ENCODE measurements at places on chromosomes 6 and 20. TPM values are rescaled to one million over a fixed set of nuclear protein-coding genes. Genes with fewer than 3 reads are reported as not detected.

Gene OR2H1
- not detected for total RNA-seq

DNA sequence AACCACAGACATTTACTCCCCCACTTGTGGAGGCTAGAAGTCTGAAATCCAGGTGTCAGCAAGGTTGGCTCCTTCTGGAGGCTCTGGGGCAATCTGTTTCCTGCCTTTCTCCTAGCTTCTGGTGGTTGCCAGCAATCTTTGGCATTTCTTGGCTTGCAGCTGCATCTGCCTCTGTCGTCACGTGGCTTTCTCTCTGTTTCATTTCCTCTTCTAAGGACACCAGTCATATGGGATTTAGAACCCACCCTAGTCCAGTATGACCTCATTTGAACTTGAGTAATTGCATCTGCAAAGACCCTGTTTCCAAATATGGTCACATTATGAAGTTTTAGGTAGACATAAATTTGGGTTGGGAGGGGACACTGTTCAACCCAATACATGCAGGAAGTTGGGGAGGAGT is 56.2 kb upstream of the EPB41L1 start:
- no peak for DNase-seq

Gene MDFI
- 39.2 TPM for total RNA-seq

GRCh38 chr6:153145591-153145990 is 14.5 kb upstream of the RGS17 start:
- no peak for DNase-seq

Gene ZNF391
- 2.2 TPM for total RNA-seq

DNA sequence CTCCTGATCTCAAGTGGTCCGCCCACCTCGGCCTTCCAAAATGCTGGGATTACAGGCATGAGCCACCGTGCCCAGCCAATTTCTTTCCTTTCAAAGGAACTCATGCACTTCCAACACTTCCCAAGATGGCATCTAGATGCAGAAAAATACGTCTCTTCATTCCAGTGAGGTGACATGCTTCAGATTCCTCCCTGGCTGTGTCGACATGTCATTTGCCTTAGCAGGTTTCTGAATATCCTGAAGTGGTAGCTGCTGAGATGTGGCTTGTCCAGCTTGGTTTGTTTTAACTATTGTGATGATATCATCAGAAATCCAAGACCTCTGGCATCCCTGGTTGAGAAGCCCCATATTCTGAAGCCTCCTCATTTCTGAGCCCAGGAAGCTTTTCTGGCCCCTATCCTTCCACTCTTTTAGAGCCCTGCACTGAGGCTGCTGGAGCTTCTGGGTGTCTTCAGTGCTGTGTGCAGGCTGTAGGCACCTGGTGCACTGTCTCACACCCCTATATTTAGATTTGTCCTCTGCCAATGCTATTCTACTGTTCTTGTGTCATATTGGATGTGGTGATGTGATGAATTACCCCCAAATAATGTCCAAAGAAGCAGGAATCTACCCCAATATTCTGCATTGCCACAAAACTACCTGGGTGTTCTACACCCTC is 73.3 kb upstream of the E2F3 start:
- no peak for DNase-seq

GRCh38 chr6:113103634-113104361 is 753.3 kb upstream of the MARCKS start:
- no peak for DNase-seq

GRCh38 chr6:132168961-132169360 is 217.8 kb upstream of the CCN2 start:
- DNase-seq: no peak

Gene LIN28B
- total RNA-seq: not detected

DNA sequence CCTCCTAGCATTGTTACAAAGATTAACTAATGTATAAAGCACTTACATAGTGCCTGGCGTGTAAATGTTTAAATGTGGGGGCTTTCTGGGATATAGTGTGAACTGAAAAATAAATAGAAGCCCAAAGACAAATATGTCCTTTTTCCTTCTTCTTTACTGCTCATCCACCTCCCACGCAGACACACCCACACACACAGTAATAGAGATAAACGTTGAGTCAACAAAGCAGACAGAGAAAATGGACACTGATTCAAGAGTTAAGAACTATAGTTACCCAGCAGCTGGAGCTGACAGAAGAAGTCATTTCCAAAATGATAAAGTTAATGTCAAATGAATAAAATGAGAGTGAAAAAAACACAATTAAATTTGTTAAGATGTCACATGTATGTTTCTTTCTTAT is 68.3 kb downstream of the FHL5 start:
- DNase-seq: no peak

DNA sequence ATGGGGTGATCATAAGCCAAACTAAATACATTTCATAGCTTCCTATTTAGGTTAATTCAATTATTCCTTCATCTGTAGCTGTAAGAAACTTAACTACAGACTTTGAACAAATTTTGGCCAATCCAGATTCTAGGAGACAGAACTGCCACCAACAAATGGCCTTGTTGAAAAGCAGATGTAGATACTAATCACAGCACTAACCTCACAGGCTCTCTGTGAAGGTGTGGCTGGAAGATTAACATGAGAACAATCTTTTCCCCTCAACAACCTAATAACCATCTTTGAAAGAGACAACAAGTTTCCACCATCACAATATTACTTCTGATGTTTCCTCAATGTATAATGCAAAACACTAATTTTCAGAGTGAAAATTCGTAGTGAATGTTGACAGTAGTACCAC is 87.8 kb downstream of the SESN1 start:
- no peak for DNase-seq

DNA sequence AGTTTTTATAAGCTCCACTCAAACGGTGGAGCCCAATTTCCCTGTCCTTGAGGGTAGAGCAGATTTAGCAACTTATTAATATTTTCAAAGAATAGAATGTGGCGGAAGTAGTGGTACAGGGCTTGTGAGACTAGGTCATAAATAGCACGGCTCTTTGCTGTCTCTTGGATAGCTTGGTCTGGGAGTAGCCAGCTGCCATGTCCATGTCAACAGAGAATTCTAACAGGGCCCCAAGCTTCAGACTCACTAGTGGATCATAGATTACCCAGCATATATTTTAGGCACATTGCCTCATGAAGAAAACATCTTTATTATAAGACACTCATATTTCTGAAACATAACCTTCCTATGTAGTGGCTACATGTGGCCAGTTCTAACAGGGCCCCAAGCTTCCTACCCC is 755.7 kb downstream of the HDGFL1 start:
- no peak for DNase-seq

Gene C6orf52
- total RNA-seq: not detected

Gene SEMG1
- total RNA-seq: not detected

Gene BAK1
- 6.9 TPM for total RNA-seq

Gene PTCRA
- total RNA-seq: 0.72 TPM

DNA sequence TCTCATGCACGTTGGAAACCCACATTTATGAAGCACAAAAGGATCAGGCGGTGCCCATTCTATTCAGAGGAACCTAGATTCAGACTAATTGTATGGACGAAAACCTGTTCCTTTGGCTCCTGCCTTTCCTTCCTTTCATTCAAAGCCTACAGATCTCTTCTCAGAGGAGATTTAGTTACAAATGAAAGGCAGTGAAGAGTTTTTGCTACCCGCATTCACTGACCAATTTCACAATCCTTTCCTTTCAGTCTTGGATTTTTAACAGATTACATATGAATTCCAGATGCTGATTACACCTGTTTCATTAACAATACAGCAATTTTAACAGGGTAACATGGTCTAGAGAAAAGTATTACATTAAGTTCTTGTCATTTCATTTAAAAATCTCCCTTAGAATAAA is 32.0 kb downstream of the TMEM242 start:
- no peak for DNase-seq

- DNase-seq: no peak
These were observed 17.4 kb upstream of the BMP7 start for GRCh38 chr20:57283860-57284259.

Gene GTSF1L
- total RNA-seq: not detected

Gene PDE10A
- 15.3 TPM for total RNA-seq

DNA sequence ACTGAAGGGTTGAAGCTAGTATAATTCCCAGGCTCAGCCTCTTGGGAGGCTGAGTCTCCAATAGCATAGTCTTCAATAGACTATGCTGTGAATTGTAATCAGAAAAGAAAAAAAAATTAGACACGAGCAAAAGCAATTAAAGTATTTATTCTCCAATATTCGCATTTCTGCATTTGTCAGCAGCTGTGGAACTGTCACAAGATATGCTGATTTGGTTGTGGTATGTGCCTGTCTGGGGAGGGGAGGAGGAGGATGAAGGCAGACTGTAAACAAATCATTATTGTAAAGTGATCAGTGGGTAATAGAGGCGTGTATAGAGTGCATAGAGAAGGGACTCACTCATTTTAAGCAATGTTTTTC is 10.1 kb upstream of the BICRAL start:
- DNase-seq: no peak

Gene EYA2
- 9.1 TPM for total RNA-seq

GRCh38 chr6:70673054-70673453 is 5.4 kb downstream of the SMAP1 start:
- no peak for DNase-seq

Gene PSORS1C2
- total RNA-seq: not detected

Gene LY6G6D
- total RNA-seq: not detected

Gene MYB
- 0.50 TPM for total RNA-seq

DNA sequence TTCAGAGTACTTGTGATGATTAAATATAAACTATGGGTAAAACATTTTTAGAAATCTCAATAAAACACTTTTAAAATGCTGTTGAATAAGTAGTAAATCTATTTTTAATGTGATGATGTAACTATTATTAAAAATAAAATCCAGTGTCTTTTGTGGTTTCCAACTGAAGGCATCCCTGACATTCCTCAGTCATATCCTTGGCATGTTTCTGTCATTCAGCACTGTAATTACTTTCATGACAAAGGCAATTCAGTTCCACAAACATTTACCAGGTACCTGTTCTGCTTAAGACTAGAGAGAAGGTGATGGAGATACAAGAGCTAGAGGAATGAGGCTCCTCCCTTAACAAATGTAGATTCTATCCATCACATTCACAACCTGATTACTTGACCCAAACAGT is 518.7 kb upstream of the MAP3K7 start:
- no peak for DNase-seq

DNA sequence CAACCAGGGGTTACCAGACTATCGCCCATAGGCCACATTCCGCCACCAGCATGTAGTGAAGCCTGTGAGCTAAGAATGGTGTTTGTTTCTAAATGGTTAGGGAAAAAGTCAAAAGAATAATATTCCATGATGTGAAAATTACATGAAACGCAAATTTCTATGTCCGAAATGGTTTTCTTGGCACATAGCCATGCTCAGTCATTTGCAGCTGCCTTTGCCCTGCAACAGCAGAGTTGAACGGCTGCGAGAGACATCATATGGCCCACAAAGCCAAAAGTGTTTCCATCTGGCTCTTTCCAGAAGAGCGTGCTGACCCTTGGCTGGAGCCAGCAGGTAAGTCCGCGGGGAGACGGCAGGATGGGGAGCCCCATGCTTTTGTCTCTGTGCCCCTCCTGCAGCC is 60.7 kb downstream of the FAM120B start:
- no peak for DNase-seq

DNA sequence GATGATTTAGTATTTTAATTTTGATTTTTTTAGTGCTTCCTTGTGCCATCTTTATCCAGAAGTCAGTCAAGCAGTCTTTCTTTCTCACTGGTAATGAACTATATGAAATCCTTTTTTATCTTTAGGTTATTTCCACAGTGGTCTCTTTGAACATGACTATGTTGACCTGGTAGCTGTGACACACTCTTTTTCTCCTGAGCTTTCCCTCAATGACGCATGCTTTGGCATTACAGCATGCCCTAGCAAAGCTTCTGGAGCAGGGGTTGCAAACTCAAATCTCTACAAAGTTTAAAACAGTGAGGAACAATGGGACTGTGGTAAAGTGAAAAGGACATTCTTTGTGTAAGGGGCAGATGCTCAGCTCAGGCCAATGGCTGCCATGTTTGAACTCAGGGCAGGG is 4.5 kb upstream of the PLAGL1 start:
- no peak for DNase-seq

- no peak for DNase-seq
These were observed 9.6 kb downstream of the JARID2 start for GRCh38 chr6:15255481-15255880.

Gene BLCAP
- total RNA-seq: 197 TPM

DNA sequence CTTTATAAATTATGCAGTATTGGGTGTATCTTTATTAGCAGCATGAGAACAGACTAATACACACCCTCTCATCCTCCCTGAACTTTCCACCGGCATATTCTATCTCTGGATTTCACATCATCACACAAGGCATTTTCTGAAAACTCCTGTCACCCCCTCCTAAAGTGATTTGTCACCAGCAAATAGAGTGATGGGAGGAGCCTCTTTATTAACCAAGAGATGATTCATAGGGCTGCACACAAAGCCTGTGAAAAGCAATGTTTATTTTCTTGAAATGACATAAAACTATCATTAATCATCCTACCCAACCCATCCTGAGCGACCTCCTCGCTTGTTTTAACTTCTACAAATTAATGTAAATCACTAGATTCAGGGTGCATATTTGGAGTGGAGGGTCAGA is 394.7 kb upstream of the SULF2 start:
- no peak for DNase-seq

Gene EDN1
- 34.2 TPM for total RNA-seq

Gene SLC16A10
- 20.1 TPM for total RNA-seq

- no peak for DNase-seq
These were observed 42.7 kb downstream of the MAFB start for GRCh38 chr20:40646361-40646760.

Gene PREX1
- total RNA-seq: 121 TPM

Data from omental fat pad (tissue), 4 donors.